Aorta (tissue), 5 donors: ENCODE measurements at places on chromosomes 7 and 10. TPM values are rescaled to one million over a fixed set of nuclear protein-coding genes. Genes with fewer than 3 reads are reported as not detected.

The CFTR gene
- 0.29 TPM for total RNA-seq

DNA sequence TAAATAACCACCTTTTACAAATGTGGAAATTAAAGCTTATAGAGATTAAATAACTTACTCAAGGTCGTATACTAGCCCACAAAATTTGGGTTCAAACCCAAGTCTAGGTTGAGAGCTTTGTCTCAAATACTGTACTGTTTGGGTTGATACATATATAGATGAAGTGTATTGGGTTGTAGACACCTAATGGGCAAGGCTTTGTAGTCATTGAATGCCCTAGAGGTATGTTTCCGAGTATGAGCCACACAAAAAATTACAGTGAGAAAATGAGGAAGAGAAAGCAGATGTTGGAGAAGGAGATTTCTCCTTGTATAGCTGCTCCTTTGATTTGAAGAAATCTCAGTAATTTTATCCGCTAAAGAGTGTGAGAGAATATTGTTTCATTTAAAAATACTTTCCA, 60.6 kb downstream of the C1GALT1 start:
- no peak for DNase-seq

The MINPP1 gene
- total RNA-seq = 10.3 TPM

GRCh38 chr10:76302481-76302880, 871.1 kb downstream of the LRMDA start:
- DNase-seq = no peak

GRCh38 chr7:127940381-127941160, 90.7 kb downstream of the LRRC4 start:
- DNase-seq = no peak

- DNase-seq = no peak
These were observed 31.5 kb downstream of the BTAF1 start for GRCh38 chr10:91955114-91955513.

DNA sequence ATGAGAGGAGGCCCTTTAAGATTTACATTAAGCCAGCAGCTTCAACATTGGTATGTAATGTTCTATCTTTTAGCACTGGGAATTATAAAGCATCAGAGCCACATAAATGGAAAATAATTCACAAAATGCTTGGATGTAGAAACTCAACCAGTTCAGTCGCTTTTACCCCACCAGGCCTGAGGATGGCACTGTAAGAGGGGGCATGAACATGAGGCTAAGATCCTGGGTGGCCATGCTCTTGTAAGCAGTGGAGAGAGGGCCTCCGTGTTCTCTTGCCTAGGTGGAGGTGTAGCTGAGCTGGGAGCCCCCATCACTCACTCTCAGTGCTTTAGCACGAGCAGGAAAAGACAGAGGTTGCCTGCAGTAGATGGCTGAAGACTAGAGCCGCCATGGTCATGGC, 238.8 kb downstream of the FANK1 start:
- DNase-seq = no peak

DNA sequence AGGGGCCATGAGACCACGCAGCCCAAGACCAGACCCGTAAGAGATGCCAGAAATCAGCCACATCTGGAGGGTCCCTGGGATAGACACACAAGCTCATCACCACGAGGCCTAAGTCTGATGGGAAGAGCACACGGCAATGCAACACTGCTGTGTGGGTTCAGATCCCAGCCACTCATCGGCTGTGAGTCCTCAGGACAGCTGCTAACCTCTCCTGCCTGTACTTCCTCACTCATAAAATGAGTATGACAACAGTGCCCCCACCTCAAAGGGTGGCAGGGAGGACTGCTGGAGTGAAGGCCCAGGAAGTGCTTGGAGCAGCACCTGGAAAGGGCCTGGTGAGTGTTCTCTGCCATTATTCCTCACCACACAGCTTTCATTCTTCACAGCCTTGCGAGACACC, 60.9 kb downstream of the MAD1L1 start:
- no peak for DNase-seq

The CUL2 gene
- 28.1 TPM for total RNA-seq

The SRGN gene
- 168 TPM for total RNA-seq

The ABCB1 gene
- 10.6 TPM for total RNA-seq

The HTR5A gene
- not detected for total RNA-seq

DNA sequence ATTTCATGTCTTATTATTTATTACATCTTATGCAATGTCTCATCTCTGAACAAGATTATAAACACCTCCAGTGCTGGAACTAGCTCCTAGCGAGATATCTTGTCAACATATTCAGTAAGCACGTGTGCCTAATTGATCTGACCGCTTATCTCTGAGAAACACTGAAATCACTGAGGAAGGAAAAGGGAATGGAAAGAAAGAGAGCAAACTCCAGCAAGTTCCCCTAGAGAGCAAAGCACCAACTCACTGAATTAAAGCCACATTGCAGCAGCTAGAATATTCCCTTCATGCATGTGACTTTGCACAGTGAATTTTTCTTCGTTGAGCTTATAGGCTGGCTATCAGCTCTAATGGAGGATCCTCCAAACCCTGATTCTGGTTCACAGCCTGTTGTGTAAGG, 177.1 kb upstream of the FRMD4A start:
- no peak for DNase-seq

DNA sequence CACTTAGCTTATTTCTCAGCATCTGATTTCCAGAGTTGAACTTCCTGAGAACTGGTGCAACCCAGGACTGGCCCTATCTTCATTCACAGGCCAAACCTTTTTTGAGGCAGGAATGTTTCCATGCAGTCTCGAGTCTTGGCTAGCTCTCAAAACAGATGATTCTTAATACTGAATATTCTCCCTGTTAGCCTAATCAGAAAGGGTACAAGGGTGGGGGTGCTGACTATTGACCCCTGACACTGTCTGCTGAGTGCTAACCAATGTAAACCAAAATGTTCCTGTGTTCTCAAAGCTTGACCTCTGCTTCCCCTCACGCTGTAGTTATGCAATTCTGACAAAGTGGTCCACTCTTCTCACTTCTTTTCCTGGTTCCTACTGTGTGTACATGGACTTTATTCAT, 25.3 kb downstream of the VWDE start:
- no peak for DNase-seq

The PTPRN2 gene
- 3.3 TPM for total RNA-seq

The MAGI2 gene
- total RNA-seq = 17.9 TPM

The ATXN7L1 gene
- total RNA-seq = 20.1 TPM
